ENCODE measurements at places on chromosomes 3 and 15. TPM values are rescaled to one million over a fixed set of nuclear protein-coding genes. Genes with fewer than 3 reads are reported as not detected.

PCSK6 gene
- 19.7 TPM for total RNA-seq

NR2E3 gene
- not detected for total RNA-seq

GRIP2 gene
- total RNA-seq, result 0.16 TPM

GRCh38 chr15:38398134-38398533, 55.8 kb upstream of the FAM98B start:
- no peak for DNase-seq

DNA sequence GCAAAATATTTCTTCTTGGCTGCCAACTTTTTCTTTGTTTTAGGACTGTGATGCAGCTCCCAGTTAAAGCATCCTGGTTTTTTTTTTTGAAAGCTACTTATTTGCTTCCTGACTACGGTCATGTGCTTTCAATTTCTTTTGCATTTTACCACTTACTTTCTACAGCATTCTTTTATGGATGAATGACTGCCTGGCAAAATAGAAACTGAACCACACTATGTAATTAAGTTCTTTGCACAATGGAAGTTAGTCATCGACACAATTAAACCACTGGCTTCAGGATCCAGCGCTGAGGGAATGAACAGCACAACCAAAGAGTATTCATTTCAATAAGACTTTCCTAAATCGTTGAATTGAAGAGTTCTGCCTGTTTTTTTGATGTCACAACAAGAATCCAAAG, 82.2 kb upstream of the EPHA3 start:
- DNase-seq, result no peak

DNA sequence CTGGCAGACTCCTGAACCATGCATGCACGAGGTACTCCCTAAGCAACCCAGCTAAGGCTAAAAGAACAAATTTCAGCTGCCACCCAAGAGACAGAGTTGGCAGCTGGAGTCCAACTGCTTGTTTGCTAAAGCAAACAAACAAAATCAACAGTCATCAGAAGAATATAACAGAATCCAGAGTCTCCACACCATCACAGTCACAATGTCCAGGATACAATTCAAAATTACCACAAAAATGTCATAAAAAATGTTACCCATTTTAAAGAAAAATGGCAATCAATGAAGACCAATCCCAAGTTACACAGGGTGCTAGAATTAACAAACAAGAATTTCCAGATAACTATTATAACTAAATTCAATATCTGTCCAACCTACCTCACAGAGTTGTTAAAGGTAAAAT, 42.9 kb downstream of the RFTN1 start:
- no peak for DNase-seq

DNA sequence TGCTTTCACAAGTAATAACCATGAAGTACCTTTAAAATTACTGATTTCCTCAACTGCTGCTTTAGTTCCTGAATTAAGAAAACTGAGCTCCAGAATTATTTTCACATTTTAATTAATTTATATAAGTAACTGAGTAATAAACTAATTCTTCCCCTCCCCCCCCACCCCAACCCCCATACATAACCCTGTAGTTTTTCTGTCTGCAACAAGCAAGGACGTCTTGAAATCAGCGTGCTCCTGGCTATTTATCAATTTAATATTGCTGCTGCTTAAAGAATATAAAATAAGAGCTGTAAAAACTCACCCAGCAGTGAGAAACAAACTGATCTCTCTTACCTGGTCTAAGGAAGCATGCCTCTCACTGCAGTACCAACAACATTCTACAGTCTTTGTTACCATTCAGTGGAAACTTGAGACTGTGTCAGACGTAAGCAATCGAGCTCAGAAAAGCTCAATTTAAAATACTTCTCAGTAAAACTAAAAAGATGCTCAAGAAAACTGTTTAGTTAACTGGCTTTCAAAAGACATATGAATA, 121.0 kb downstream of the TFDP2 start:
- DNase-seq, result no peak

DNA sequence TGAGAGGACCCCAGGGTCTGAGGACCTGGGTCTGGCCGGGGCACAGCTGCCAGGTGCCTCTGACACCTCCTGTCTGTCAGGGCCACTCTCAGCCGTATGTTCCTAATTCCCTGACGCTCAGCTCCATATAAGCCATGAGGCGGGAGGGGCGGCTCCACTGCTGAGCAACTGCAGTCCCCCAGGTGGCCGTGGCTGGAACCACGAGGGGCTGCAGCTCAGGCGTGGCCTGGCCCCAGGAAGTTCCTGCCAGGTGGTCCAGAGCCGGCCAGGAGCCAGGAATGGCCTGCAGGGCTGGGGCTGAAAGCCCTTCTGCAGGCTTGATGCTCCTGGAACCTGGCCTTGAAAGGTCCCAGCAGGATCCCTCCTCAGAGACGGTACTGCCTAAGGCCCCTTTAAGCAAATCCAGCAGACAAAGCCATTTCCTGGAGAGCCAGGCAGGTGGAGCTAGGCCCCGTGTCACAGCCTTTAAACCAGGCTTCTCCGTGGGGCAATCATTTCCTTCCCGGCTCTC, 118.0 kb downstream of the CHSY1 start:
- DNase-seq, result no peak

- DNase-seq, result no peak
Measured at GRCh38 chr15:48794697-48795134, 16.2 kb downstream of the CEP152 start.

DNA sequence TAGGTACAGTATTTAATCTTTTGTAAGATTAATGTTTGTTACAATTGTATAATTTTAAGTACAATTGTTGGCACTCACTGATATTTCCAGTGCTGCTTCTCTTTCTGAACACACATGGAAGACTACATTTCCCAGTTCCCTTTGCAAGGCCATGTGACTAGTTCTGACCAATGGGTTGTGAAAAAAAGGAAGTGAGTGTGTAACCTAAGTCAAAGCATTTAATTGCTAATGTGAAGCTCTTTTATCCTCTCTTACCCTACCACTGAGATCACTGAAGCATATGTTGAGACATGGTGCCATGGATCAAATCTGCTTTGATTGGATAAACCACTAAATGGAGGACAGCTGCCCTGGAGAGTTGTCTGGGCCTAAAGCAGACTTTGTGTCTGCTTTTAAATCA, 83.9 kb upstream of the PLXND1 start:
- no peak for DNase-seq
